ENCODE measurements at places on chromosomes 1 and 21.

DNA sequence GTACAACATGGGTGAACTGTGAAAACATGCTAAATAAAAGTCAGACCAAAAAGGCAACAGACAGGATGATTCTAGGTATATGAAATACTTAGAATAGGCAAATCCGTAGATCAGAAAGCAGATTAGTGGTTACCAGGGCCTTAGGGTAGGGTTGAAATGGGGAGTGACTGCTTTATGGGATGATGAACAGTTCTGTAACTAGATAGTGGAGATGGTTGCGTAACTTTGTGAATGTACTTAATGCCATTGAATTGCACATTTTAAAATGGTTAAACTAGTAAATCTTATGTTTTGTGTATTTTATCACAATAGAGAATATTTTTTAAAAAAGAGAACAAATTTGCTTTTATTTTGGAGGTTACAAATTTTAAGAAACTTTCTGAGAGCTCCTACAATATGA, 17.4 kb downstream of the ZNF326 start:
- no peak for DNase-seq

GRCh38 chr1:24288479-24288878, 30.7 kb upstream of the GRHL3 start:
- DNase-seq = no peak

DNA sequence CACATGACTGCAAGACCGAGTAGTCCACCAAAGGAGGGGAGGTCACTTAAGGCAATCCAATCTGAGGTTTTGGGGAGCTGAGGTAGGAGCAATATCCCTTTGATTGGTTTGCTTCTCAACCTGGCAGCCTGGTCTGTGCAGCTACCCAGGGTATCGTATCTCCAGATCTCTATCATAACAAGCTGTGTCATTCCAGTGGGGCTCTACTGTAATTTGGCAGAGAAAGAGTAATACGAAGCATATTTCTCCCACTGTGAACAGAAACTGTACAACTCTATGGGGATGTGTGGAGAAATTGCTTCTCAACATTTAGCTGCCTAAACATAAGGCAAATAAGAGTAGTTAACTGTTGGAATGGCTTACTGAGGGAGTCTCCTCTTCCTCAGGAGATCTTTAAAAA, 20.6 kb downstream of the CD101 start:
- DNase-seq = no peak

- no peak for DNase-seq
These were observed 124.1 kb upstream of the KCNK2 start for GRCh38 chr1:214958486-214958885.

DNA sequence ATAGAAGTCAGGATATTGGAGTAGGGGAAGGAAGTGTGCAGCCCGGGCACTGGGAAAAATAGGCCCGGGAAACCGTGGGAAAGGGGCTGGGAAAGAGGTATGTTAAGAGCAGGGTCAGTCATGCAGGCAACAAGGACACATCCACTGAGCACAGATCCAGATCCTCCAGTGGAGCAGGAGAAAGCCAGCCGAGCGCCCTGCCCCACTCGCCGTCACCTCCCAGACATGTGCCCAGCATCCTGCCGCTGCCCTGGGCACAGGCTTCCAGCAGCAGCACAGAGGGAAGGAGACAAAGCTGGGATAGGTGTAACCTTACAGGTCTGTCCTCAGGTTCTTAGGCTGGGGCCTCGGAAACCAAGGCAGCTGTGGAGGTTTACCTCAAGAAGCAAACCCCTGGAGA, 64.2 kb downstream of the FAM163A start:
- no peak for DNase-seq

- DNase-seq = no peak
These were observed 79.5 kb downstream of the DPYD start for GRCh38 chr1:97841338-97841737.

- DNase-seq = no peak
These were observed 734 bp downstream of the CDK18 start for GRCh38 chr1:205505076-205505729.

GRCh38 chr1:114350731-114351445, 160.1 kb downstream of the TRIM33 start:
- no peak for DNase-seq

DNA sequence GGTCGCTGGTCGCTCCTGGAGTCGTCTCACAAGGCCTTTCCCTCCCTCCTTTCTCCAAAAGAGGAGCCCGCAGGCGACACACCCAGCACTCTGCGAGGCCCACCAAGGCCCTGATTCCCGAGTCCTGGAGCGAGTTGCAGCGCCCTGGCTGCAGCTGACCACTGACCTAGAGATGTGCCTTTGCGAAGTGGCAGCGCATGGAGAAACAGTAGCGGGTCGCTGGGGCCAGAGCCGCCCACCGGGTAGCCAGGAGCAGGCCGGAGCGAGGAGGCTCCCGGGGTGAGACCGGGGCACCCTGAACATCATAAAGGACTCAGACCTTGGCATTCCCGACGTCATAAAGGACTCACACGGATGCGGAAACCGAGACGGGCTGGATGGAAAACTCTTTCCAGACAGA, 10.3 kb upstream of the NBPF11 start:
- DNase-seq = no peak

- DNase-seq = no peak
These were observed 5.8 kb downstream of the RNU5D-1 start for GRCh38 chr1:44724955-44725698.

DNA sequence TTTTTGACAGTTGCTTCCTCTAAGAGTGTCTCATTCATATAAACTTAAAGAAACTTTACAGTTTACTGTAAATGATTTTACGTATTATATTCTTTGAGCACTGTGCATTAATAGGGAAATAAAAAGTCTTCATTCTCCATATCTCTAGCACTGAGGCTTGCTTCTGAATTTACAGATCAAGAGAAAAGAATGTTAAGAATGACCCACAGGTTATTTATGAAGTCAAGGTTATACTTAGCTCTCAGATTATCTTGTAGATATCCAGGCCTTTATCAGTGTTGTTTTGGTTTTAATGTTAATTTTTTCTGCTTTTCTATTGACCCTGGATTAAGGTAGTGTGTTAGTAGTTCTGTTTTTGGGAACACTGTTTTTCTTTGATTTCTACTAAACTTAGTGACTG, 91.4 kb downstream of the GPR161 start:
- no peak for DNase-seq

DNA sequence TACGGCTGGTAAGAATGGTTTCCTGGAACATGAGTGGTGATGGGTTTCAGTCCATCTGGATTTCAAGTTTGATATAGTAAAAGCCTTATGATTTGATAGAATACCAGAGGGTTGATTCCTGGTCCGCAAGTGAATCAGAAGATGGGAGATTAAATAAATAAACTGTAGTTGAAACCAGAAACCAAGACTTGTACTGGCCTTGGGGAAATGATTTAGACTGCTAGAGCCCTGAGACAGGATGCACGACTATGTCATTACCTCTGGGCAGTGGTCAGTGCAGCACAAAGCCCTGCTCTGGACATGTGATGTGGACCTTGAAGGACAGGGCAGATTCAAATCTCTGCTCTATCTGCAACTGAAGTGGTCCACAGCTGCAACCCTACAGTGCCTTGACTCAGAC, 15.6 kb upstream of the FMOD start:
- no peak for DNase-seq

DNA sequence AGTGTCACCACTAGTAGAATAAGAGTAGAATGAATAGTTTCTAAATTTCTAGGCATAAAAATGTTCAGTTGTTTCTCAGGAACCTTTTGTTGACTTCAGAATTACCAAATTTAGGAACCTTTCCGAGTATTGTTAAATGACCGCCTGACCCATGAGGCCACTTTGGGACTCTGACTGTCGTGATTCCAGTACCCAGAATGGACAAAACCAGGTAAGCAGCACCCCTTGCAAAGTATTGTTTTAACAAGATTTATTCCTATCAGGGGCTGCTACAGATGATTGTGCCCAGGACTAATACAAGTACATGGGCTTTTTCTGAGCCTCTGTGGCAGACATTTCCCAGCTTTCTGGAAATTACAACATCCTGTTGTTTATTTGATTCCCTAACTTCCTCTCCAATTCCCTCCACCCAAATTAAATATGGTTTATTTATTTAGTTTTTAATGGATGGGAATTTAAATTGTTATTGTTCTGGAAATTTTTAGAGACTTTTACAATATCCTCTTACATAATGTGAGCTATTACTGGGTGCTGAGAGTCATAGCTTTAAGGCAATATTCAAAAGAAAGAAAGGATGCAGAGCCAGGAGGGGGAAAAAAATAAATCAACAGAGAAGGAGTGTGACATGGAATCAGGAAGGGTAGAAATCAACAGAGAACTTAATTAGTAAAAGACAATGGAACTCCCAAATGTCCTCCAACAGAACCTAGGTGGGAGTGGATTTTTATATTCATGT, 37.4 kb upstream of the NTPCR start:
- DNase-seq = no peak

DNA sequence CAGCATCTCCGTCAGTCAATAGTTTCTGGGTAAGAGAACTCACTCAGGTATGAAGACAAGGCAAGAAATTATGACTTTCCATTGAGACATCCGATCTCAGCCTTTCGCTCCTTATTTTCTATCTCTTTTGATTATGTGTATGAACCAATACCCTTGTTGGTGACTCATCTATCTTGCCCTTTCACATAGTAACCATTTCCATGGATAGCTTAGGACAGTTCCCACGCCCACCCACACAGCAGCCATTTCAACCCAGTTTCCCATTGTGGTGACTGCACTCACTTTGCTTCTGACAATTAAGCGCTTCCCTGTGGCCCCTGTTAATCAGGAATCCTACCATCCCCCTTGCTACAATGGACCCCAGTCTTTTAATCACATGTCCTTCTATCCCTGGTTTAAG, 210.6 kb upstream of the ADGRL2 start:
- no peak for DNase-seq

- DNase-seq = no peak
These were observed 14.6 kb downstream of the NGF start for GRCh38 chr1:115323366-115324004.

DNA sequence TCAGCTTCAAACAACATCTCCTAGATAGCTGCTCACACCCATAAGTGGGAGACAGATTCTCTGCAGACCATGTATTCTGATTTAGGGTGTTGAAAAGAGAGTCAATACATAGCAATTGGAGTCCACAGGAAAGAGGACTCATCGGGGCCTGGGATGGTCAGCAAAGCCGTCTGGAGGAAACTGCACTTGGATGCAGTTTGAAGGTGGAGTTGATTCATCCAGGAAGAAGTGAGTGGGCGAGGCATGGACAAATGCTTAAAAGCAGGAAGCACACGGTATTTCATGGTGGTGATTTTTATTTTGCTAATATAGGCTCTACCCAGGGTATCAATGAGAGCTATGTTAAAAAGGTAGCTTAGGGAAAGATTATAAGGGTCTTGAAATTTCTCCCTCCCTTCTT, 36.8 kb upstream of the DIRAS3 start:
- DNase-seq = no peak

DNA sequence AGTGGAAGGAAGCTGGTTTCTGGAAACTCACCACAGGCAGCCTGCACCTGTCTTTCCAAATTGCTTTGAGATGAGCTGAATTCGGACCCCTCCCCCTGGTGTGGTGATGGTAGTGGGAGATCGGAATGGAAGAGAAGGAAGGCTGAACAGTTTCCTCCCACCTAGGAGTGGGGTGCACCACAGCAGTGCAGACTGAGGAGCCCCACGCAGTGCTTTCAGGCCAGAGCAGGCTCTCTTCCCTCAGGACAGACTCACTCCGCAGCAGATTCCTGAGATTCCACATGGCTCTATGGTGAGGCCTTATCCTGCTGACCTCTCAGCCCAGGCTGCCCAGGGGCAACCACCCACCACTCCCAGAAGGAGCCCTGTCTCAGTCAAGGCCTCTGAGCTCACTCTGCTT, 80.9 kb downstream of the ATP1A1 start:
- no peak for DNase-seq

DNA sequence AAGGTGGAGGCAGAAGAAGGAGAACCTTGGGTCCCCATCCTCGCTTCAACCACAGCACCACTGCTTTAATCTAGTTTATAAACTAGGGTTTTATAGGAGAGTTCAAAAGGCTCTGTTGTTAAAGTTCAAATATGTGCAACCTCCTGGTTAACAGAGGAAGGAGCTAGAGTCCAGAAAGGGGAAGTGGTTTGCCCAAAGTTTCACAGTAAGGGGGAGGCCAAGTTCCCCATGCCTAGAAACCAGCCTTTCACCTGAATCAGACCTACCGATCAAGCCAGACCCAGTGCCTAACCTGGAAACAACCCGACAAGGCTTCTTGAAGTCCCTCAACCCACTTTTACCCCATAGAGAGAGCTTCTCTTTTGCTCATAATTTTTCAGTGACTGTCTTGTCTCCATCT, 106.5 kb downstream of the PLPP3 start:
- DNase-seq = no peak

- no peak for DNase-seq
These were observed 687.7 kb upstream of the ADGRL4 start for GRCh38 chr1:79694241-79694640.

GRCh38 chr1:234866007-234866866, 256.3 kb upstream of the IRF2BP2 start:
- DNase-seq = no peak

DNA sequence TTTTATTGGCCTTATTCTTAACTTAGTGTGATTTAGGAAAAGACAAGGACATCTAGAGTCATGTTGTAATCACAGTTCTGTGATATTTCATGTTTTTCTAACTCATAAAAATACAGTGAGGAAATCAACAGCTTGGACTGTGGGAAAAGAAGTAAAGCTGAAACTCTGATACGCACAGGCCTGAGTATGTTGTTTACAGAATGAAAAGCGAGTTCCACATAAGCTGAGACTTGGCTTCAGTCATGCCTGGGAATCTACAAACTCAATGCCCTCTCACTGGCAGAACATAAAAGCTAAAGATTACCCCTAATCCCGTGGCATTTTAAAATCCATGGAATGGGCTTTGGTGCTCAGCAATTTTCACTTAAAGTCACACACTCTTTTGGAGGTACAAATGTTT, 23.6 kb upstream of the ATP5PO start:
- DNase-seq = no peak

DNA sequence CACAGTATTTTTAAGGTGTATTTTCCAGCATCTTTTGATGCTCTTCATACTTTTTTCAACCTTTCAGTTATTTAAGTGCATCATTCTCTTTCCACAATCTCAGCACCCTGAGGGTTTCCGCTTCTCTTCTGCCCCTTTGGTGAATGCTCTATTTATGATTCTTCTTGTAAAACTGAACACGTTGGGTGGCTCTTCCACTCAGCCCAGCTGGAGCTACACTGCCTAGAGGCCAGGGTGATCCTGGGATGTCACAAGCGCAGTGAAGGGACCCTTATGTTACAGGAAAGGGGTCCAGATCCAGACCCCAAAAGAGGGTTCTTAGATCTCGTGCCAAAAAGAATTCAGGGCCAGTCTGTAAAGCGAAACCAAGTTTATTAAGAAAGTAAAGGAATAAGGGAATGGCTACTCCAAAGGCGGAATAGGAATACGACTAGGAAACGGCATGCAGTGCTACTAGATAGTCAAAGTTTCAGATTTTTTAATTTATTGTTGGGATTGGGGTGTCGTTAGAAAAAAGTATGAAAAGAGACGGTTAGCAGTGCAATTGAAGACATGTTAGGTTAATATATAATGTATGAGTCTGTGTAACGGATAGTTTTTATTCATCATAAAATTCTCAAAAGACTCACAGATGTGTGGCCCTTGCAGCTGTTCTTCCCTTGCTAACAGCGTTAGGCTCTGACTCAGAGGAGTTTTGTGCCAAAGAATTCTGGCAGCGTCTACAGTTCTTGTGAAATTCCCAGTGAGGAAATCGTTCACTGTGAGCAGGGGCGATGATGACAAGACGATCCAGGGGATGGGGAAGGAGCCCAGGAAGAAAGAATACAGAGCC, 14.4 kb upstream of the ERVH48-1 start:
- no peak for DNase-seq
